ENCODE measurements at places on chromosomes 16 and 17.

DNA sequence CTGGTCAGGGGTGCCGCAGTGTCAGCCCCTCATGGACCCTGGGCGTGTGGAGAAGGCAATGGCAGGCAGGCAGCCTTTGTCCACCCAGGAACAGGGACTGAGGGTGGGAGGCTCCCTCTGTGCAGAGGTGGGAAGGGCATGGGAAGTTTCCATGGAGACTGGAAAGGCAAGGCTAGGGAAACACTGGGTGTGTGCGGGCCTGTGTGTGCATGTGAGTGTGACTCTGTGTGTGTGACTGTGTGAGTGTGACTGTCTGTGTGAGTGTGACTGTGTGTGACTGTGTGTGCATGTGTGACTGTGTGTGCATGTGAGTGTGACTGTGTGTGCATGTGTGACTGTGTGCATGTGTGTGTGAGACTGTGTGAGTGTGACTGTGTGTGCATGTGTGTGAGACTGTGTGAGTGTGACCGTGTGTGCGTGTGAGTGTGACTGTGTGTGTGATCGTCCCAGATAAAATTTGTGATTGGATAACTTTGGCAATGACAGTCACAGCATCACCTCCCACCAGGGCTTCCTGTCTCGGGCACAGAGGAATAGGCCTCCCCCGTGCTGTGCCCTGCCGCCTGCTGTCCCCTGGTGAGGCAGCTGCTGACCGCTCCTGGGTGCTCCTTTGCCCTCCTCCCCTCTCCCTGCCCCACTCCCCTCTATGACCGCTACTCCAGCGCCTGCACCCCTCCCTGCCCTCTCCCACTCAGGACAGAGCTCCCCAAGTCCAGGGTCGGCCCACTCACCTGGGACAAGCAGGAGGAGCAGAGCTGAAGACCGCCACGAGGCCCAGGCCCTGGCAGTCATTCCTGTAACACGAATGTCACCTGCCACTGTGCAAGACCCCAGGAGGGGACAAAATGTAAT, 698 bp downstream of the CD300C start:
- no peak for DNase-seq

- DNase-seq, result no peak
Measured at GRCh38 chr17:6212766-6213165, 142.6 kb downstream of the WSCD1 start.

DNA sequence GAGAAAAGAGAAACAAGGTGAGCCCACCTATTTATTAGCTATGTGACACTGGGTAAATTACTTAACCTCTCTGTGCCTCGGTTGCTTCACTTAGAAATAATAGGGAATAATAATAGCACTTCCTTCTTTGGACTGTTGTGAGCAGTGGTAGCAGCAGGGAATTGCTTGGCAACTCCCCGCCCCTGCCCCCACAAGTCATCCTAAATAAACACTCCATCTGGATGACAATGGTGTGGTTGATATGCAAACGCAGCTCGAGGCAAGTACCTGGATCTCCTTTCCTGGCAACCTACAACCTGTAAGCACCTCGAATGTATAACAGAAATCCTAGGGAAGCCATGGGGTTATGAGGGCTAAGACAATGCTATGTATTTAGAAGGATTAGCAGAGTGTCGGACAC, 9.1 kb downstream of the TEKT3 start:
- DNase-seq, result no peak

GRCh38 chr17:41915566-41915965, 3.2 kb downstream of the ACLY start:
- no peak for DNase-seq

- no peak for DNase-seq
Measured at GRCh38 chr17:17730250-17730935, 49.1 kb downstream of the RAI1 start.

DNA sequence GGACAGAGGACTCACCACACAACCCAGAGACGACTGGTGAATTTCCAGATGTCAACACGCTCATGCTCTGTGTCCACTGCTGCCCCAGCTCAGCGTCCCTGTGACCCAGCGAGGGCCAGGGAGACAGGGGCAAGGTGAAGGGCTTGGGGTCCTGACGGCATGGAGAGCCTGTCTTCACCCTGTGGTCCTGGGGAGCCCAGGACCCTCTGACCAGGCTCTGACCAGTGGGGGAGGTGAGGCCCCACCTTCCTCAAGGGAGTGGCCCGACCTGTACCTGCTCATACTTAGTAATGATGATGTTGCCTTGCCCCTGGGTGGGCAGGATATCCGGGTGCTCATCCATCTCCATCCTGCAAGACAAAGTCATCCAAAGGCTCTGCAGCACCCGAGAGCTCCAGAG, 39.8 kb downstream of the TNFRSF13B start:
- DNase-seq, result no peak

DNA sequence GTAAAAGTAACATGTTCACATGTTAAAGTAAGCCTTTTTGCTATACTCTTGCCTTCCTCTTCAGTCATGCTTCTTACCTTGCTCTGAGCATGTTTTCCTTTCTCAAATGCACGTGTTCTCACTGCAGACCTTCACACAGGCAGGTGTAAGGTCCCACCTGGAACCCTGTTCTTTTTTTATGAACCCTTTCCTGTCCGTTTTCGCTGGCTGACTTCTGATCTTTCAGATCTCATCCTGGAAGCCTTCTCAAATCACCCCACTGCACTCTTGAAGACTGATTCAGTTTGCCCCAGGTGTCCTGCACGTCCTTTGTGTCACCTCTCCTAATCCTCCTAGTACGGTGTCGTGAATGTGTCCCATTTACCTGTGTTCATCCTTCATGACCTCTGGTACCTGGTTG, 313.6 kb downstream of the SNX29 start:
- no peak for DNase-seq

- DNase-seq, result no peak
Measured at GRCh38 chr17:60514053-60514452, 12.0 kb downstream of the APPBP2 start.

DNA sequence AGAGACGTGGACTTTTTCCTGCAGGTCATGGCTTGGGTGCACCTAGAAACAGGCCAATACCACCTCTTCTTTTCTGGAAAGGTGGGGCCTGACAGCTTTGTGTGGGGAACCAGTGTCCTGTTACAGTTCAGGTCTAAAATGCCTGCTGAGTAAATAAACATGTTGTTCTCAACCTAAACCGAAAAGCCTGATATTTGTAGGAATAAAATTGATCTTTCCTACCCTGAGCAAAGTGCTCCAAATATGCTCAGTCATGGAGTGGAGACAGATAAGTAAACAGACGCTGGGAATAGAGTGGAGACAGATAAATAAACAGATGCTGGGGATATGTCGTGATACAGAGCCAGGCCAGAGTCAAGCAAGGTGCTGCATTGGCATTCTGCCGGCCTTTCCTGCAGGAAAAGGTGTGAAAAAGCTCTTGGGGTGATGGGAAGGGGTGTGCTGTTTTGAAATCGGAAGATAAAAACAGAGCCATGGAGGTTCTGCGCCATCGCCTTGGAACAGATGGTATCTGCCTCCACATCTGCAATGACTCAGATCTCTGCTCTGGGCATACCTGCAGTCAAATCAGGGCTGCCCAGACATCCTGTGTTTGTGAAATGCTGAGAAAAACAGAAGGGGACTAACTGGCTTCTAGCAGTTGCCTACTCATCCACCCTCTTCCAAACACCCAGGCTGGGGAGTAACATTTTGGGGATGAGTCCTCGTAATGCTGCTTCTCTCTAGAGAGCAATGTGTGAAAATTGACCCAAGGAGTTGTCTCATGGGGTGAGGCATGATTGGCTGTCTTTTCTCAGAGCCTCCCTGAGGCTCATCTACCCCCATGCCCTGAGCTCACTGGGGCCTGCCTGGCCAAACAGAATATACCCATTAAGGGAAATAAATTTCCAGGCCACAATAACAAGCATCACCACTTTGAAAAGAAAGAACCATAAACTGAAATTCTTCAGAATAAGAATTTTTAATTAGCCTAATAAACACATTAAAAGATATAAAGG, 16.8 kb upstream of the TRPV2 start:
- no peak for DNase-seq

DNA sequence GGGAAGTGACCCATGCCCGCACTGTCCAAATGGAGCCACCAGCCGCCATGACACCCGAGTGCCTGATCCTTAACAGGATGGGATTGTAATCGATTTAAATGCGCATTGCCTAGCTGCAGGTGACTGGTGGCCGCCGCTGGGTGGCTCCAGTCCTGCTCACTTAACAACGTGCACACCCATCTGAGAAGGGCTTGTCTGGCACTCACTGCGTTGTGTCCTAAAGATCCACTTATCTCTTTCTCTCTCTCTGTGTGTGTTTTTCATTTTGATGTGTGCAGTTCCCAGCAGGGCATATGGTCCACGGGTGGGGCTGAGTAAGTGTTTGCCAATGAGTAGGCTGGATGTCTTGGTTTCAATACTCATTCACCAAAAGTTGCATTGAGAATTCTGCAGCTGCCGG, 80.6 kb downstream of the IRF8 start:
- no peak for DNase-seq
